ENCODE measurements at places on chromosomes 12 and 14.

- DNase-seq = no peak
Measured at GRCh38 chr12:107492393-107493134, 193.0 kb upstream of the PWP1 start.

GRCh38 chr14:32938719-32939253, at the start of gene NPAS3:
TSS of gene NPAS3 (plus strand) at chr14:32938879.
- DNase-seq = no peak

GRCh38 chr12:42868291-42868690, 278.7 kb upstream of the PRICKLE1 start:
- DNase-seq = no peak

- DNase-seq = no peak
Measured at GRCh38 chr12:30012816-30013450, 229.2 kb upstream of the TMTC1 start.

DNA sequence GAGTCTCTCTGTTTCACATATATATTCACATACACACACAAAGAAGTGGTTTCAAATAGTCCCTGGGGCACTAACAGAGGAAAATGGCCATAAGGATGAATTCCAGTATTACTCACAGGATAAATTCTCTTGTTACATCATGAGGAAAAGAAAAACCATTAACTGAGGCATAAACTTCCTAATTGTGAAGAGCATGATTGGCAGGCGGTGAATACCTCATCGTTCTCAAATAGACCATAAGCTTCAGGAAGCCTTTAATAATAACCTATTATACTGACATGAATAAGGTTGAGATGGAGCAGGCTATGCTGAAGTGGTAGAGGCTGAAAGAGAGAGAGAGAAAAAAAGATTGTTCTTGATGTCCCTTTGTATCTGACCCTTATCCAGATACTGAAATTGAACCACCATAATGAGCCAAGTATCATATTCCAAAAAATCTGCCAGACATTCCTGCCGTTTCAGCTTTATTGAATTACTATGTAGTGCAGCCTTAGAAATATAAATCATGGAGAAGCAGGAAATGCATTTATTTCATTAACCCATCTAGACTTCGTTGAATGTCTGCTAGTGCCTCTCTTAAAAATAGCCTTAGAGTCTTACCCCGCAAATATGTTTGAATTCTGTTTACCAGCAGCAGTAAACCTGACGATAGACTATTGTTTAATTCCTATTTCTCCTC, 86.8 kb downstream of the NUAK1 start:
- DNase-seq = no peak

DNA sequence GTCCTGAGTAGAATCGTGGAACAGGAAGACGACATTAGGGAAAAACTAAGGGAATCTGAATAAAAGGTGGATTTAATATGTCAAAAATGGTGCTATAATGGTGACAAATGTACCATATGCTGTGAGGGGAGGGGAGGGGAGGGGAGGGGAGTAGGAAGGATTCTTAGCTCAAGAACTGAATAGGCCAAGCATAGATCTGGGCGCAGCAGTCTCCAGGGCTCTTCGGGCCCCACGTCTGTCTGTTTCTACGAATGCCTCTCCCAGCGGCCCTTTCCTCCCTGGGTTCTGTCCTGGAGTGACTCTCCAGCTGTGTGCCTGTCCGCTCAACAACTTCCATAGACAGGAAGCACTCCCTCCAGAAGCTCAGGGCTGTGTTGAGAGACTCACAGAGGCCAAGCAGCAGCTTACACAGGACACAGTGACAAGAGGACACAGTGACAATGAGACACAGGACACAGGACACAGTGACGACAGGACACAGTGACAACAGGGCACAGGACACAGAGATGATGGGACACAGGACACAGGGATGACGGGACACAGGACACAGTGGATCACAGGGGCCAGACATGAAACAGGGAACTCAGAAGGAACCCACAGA, 42.4 kb upstream of the PPP2R5C start:
- DNase-seq = no peak

Data from stimulated activated CD8-positive, alpha-beta memory T cell treated with anti-CD3 and anti-CD28 coated beads, Interleukin-12 subunit alpha, Interleukin-12 subunit beta, amount 100 ng/mL, for 4 hours (primary cell).